Mesothelial cell of epicardium (in vitro differentiated cells): ENCODE measurements at places on chromosomes 16 and 17.

DNA sequence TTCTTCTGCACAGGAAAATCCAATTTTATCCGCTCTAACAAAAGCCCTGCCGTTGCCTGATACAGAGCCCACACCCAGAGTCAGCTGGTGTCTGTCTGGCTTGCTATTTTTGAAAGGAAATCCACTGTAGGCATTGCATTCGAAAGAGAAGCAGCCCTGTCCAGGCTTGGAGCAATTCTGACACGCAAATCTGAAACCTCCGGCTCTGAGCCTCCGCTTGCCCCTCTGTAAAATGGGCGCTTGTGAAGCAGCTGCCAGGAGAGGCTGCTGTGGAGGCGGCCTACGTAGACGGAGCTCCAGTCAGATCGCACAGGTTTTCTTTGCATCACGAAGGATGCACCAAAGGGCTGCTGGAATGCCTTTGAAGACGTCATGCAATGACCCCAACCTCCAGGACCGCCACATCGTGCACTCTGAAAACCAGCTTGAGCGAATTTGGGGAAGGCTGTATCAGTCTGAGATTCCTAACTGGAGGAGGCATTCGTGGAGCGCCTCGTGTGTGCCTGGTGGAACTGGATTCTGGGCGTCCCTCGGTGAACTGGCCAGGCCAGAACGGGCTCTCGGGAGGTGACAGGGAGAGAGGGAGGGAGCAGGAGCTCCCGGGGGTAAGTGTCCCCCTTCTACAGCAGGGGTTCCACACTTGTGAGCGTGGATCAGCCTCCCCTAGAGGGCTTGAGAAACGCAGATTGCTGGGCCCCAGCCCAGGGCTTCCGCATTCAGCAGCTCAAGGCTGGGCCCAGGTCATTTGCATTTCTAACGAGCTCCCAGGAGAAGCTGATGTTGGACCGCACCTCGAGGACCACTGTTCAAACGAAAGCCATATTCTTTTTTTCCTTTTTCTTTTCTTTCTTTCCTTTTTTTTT, 215.5 kb downstream of the MRTFB start:
- no peak for DNase-seq

DNA sequence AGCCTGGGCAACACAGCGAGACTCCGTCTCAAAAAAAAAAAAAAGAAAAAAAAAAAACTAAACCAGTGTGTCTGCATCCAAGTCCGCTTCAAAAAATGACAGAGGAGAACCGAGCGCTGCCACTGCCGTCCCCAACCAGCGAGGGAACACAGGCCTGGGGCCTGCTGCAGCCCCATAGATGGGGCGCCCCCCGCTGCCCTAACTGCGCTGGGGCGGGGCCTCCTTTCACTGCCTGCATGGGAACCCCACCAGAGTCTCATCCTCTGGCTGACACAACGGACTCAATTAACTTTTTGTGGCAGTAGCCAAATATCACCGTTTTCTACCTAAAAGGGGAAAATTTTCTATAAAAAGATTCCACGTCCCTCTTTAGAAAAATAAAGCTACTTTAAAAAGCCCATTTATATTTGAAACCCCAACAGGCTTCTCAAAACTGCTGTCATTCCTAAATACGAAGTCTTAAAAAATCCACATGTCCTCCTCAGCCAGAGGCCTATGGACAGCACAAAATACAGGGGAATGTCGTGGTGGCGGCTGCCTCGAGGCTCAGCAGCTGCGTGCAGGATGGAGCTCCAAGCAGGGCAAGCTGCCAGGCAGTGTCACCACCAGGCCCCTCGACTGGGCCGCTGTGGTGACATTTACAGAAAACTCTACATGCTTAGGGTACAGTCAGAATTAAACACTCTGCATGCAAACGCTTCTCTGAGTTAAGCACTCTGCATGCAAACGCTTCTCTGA, 30.3 kb downstream of the KLHDC4 start:
- DNase-seq: no peak

GRCh38 chr16:23771027-23771426, 16.2 kb downstream of the CHP2 start:
- no peak for DNase-seq

DNA sequence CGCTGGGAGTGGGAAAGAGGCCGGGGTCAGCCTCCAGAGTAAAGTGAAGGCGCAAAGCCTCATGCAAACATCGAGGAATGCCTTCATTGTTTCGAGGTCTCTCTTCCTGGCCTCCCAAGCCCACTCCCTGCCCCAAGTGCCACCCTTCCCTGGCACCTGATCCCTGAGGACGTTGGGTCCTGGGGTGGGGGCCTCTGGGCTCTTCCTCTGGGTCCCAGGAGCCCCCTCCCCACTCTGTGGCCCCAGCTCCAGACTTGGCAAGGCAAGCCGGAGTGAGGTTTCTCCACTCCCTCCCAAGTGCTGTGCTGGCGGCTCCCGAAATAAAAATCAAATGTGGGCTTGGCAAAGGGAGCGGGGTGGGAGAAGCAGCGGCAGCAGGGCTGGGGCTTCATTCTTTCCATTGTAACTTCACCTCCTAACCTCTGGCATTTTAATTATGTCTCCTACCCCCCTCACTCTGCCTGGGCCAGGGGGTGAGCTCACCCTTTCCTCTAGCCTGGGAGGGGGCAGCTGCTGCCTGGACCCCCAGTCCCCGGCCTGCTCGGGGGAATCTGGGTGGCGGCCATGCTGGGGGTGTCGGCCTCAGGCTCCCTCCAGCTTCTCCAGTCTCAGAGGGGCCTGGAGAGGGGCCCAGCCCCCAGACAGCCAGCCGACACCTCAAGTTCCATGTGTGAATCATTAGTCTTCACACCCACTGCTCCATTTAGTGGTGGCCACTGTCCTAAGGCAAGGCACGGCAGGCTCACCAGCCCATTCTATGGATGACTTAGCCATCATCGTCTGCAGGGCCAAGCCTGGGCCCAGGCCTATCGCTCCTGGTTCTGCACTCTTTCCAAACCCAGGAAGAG, 14.6 kb upstream of the TMEM92 start:
- DNase-seq: no peak

- DNase-seq: no peak
Measured at GRCh38 chr17:41860254-41860931, 4.8 kb downstream of the KLHL11 start.

- no peak for DNase-seq
Measured at GRCh38 chr17:55770196-55770870, 19.5 kb downstream of the PCTP start.

DNA sequence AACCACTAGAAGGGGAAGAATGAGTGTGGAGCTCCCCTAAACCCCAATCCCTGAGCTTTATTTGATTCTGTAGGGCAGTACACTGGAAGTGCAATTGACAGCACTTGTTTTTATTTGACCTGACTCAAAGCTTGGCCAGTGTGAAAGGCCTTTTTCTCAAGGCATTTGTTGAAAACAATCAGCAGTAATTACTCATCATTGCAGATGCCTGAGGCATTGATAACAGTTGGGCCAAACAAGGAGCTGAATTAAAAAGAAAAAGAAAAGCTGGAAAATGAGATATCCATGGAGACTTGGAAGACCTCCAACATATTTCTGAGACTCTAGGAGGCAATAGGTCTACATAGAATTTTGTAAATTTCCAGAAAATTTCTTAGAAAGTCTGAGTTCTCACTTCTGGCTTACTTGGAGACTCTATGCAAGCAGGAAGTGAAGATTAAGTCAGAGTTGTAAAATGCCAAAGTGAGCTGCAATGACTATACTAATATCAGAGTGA, 200.8 kb upstream of the KCNJ16 start:
- no peak for DNase-seq

DNA sequence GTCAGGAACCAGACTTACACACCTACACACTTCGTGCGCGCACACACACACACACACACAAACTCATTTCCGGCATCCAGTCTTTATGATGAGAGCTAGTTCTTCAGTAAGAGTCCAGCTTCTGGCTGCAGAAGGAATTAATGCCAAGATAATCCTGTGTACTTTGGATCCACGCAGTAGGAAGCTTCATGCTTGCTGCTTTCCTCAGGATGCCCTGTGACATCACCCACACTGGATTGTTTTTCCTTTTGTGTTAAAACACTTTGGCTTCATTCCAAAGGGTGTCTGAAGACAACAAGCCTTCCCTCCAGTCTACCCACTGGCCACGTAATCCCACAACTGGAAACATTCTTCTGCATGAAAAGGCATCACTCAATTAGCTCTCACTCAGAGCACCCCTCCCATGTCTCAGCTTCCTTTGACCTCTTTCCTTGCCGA, 35.4 kb downstream of the KCNJ16 start:
- no peak for DNase-seq

GRCh38 chr17:78667741-78668640, 90.8 kb upstream of the DNAH17 start:
- no peak for DNase-seq

- no peak for DNase-seq
Measured at GRCh38 chr16:27254262-27254811, 14.2 kb downstream of the NSMCE1 start.

DNA sequence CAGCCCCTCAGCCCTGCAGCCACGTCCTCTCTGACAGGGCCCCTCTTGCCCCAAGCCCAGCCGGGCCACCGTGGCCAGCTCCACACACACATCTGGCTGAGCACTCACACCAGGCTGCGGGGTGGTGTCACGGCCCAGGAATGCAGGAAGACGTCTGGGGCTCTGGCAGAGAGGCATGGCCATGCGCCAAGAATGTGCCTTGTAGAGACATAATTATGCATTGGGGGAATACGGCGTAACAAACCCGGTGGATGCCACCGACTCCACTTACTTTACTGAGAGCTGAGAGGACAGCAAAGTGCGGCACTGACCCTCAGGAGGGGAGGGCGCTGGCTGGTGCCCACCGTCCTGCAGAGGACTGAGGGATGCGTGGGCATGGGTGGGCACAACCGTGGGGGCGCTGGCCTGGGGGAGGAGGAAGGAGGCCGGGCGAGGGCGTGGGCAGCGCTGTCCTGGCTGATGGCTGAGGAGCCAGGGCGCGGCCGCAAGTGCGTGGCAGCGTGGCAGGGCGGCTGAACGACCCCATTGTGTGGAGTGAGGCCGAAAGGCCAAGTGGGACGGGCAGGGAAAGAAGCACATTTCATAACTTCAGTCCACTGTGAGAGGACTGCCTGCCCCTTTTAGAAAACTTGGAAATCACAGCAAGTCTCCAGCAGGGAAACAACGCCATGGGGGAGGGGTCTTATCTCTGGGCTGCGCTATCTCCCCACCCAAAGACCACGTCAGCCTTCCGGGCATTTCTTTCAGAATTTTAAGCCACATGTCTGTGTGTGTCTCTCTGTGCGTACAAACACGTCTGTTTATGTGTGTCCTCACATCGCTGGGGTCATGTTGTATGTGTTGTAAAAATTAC, 30.6 kb downstream of the METRNL start:
- DNase-seq: peak; percentile 86

GRCh38 chr16:4176906-4177417, 60.7 kb upstream of the ADCY9 start:
- no peak for DNase-seq

- no peak for DNase-seq
Measured at GRCh38 chr16:54175169-54175551, 111.4 kb downstream of the IRX3 start.

- no peak for DNase-seq
Measured at GRCh38 chr16:53566552-53567245, 63.7 kb upstream of the AKTIP start.

- no peak for DNase-seq
Measured at GRCh38 chr17:9522074-9522473, 53.5 kb downstream of the STX8 start.

GRCh38 chr17:8975091-8975725, 9.7 kb upstream of the PIK3R5 start:
- DNase-seq: no peak

DNA sequence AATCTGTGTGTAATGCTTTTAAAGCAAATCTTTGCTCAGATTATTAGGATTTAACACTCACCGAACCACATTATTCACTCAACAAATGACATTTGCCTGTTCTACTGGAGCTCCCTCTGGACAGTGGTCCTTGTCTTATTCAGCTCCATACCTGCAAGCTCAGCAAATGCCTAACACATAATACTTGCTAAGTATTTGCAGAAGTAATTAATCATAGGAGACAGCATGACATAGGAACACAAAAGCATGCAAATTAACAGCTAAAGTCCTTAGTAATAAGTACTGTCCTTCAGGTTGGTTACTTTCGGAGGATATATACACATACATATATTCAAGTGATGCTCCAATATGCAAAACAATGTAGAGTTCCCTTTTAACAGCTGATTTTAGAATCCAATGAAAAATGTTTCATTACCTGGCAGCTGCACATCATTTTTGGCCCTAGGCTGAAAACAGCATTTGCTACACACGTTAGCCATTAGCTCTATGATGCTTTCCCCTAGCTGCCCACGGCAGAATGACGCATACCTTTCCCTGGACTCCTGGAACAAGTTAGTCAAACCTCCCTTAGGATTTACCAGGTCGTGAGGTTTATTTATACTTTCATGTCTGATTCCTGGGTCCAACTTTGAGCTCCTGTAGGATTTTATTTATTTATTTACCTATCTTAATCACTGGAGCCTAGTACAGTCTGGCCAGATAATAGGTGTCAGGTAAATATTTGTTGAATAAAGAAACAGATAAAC, 8.6 kb downstream of the BRD7 start:
- no peak for DNase-seq

- peak; percentile 90 for DNase-seq
Measured at GRCh38 chr16:28553776-28554633, at the start of gene SGF29. TSS of gene SGF29 (plus strand) at chr16:28553920. CDS start at chr16:28581070, 27,150 bp downstream.

DNA sequence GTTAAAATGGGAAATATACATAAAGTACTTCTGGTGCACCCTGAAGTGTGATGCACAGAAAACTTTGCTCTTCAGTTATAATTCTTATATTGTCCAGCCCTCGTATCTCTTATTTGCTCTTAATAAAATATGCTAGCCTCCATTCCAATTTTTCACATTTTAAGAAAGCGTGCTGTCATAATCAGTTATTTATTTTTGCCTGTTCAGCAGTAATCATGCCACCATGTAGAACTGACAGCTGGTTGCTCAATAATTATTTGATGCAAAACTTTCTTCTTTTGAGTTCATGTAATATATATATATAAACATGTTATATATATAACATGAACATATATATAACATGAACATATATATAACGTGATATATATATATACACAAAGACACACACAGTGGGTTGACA, 294.6 kb downstream of the CNTNAP4 start:
- no peak for DNase-seq

DNA sequence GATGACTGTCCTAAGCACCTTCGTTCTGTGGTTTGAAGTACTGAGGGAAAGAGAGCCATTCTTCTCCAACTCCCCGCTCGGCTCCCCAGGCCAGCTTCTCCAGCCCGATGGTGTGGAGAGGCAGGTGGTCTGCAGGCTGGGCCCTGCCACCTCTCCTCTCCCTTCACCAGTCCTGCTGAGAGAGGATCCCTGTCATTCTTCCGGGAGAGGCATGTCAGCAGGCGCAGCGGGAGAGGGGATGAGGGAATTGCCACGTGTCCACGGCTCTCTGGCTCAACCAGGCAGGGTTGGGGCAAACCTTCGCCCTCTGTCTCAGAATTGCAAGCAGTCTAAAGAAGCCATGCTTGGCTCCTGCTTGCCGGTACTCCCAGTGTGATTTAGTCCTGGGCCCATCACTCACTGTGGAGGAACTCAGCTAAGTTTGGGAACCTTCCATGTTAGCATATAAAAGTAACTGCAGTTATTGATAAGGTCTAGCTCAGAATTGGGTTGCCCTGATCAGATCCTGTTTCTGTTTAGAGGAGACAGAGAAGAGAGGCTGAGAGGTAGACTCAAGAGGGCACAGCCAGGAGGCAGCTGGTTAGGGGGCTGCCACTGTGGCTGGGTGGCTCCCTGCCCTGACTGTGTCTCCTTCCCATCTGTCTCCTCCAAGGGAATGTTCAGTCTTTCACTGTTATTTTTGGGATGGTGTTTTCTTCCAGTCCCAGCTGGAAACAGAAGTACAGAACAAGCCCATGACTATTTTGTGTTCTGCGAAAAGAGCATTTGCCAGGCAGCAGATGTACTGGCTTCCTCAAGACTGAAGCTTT, 17.4 kb downstream of the HS3ST3B1 start:
- DNase-seq: no peak

- no peak for DNase-seq
Measured at GRCh38 chr17:72967277-72967970, 125.1 kb downstream of the SLC39A11 start.
